Stimulated activated effector memory CD8-positive, alpha-beta T cell treated with anti-CD3 and anti-CD28 coated beads, Interleukin-12 subunit alpha, Interleukin-12 subunit beta, amount 100 ng/mL, for 72 hours (primary cell): ENCODE measurements at places on chromosomes 4 and X.

- DNase-seq: no peak
Measured at GRCh38 chr4:73859614-73860088, 6.6 kb downstream of the PF4V1 start.

DNA sequence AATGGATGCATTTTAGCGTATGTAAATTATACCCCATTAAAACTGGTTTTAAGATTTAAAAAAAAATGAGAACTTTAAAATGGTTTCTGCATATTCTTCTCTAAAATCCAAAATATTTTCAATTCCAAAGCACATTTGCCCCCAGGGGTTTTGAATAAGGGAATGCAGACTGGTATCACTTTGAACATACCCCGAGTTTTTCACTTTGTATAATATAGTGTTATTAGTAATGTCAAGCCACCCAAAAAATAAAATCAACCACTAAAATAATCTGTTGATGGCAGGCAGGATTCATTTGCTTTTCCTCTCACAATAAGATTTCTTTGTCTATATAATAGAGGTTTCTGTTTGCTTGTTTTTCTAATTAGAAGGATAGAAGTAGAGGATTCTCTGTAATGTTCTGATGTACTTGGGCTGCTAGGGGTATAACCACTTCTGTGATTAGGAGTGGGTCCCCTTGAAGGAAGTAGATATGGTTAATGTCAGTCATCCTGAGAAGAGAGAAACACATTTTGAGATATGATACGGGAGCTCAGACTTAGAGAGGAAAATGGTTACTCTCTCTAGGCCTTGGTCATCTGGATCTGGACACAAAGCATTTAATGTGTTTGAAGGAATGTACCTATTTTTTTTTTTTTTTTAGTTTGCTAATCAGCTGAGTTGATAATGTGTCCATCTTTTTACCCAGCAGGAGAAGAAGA is 9.3 kb upstream of the LIN54 start:
- DNase-seq: no peak

- no peak for DNase-seq
Measured at GRCh38 chrX:12802741-12803140, 11.5 kb downstream of the PRPS2 start.

GRCh38 chrX:73577361-73577760 is 14.4 kb downstream of the CHIC1 start:
- DNase-seq: no peak

DNA sequence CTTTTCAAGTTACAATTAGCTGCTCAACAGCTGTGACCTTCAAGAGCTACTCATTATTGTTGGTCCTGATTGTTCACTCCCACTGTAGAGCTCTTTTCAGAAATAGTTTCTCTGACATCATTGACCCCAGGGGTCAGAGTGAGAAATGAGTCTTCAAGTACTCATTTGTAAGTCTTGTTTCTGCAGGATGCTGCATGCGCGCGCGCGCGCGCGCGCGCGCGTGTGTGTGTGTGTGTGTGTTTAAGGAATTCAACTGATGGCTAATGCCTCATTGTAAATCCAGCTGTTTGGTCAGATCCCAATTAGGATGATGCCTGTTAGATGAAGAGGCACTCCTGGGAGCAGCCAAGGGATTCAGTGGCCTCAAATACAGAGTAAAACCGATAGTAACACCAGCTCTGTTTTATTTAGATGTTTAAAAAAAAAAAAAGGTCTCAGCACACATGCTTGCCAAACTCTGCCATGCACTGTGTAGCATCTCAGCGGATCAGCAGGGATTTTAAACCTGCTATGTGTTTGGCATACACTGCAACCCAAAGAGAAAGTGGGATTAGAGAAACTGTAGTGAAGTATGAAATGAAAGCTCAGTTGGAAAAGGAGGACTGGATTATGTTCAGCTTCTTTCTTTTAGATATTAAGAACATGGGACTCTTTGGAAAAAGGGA is 332.3 kb downstream of the ADGRL3 start:
- no peak for DNase-seq

DNA sequence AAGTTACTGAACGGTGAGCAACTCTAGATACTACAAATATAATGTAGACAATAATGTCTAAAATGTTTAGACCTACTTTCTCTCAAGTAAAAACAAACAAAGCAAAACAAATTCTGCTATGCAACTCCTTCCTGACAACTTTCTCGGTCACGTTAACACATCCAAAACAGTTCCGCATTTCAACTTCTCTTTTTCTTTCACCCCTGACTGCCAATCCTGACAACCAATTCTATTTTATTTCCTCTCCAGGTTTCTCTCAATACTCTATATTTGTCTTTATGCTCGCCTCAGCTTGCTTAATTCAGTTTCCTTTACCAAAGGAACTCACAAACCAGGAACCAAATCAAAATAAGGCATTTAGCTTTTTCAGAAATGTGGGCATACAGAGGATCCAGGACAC is 513.0 kb downstream of the FSTL5 start:
- no peak for DNase-seq

GRCh38 chr4:124970011-124970410 is 257.5 kb upstream of the ANKRD50 start:
- no peak for DNase-seq

- DNase-seq: no peak
Measured at GRCh38 chr4:68954126-68954525, 2.5 kb upstream of the UGT2A3 start.

DNA sequence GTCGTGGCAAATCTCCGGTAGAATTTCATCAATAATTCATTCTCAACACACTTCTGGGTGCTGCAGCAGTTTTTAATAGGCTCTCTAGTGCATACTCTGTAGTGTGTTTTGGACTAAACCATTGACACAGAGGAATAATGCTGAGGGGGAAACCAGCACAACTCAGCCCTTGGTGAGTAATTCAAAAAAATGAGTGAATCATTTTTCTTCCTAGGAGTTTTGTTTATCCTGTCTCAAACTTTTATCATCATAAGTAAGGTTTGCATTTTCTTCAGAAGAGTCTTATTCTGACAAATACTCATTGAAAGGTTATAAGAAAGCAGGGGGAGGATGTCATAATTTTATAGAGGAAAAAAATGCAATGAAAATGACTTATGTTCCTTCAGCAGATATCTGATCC is 2542.7 kb downstream of the PCDH7 start:
- DNase-seq: no peak

- DNase-seq: no peak
Measured at GRCh38 chr4:88758264-88758663, 60.6 kb upstream of the NAP1L5 start.

- no peak for DNase-seq
Measured at GRCh38 chr4:81930506-81931238, 443.1 kb downstream of the HNRNPD start.

DNA sequence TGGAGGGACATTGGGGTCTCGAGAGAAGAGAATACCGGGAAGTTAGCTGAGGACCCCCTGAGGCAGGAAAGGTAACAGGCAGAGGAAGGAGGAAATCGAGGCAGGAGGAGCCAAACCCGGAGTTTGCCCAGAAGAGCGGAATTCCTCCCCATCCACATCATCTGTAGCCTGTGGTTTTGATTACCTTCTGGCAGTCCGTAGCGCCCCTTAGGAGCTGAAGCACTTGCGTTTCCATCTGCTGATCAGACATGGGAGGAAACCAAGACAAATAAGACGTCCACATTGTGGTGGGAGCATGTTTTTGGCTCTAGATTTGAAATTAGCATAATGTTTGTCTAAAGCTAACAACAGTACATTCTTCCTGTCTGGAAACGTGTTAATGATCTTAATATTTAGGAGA is 26.8 kb upstream of the HMX1 start:
- DNase-seq: no peak
